ENCODE measurements at places on chromosomes 5 and 9. TPM values are rescaled to one million over a fixed set of nuclear protein-coding genes. Genes with fewer than 3 reads are reported as not detected.

Gene NMUR2
- total RNA-seq = not detected

Gene PIGO
- 16.0 TPM for total RNA-seq

Gene SPINK4
- total RNA-seq = not detected

Gene TRAF1
- 5.0 TPM for total RNA-seq

Gene TSLP
- total RNA-seq = not detected

Gene OR1L4
- total RNA-seq = not detected

Gene GPR21
- total RNA-seq = 17.2 TPM

Gene OLFML2A
- total RNA-seq = 1.6 TPM

Gene PPP3R2
- 0.63 TPM for total RNA-seq

Gene LYRM7
- total RNA-seq = 21.6 TPM

Gene PLCXD3
- total RNA-seq = 9.1 TPM

Gene CNOT8
- total RNA-seq = 106 TPM

Gene CERT1
- total RNA-seq = 61.7 TPM

Gene TMEM232
- 24.1 TPM for total RNA-seq

Gene FAXDC2
- total RNA-seq = 14.7 TPM

Gene LCN6
- not detected for total RNA-seq

Gene TRIM36
- total RNA-seq = 120 TPM

Gene TAF11L5
- not detected for total RNA-seq

Gene NACC2
- total RNA-seq = 6.3 TPM

Gene RALGPS1
- total RNA-seq = 173 TPM

Gene TPM2
- total RNA-seq = 15.7 TPM

Gene FAM153A
- total RNA-seq = 4.7 TPM

Gene FOXD4
- total RNA-seq = 0.31 TPM

Gene FAM221B
- not detected for total RNA-seq

Gene OR2V2
- not detected for total RNA-seq

Gene TMEM215
- total RNA-seq = 0.31 TPM

Gene GDNF
- not detected for total RNA-seq

Gene ZFP37
- 30.7 TPM for total RNA-seq

Gene NELFB
- 34.4 TPM for total RNA-seq

Gene TSSK1B
- total RNA-seq = 0.31 TPM

Gene SIT1
- not detected for total RNA-seq

Gene TNFSF15
- under 0.01 TPM for total RNA-seq

Gene GM2A
- total RNA-seq = 8.5 TPM

Gene DRD1
- total RNA-seq = 3.4 TPM

Gene DIRAS2
- 28.5 TPM for total RNA-seq

Gene SPARC
- 75.1 TPM for total RNA-seq

Gene NME5
- 8.8 TPM for total RNA-seq

Gene PCDHGA2
- total RNA-seq = 11.9 TPM

Gene GABRA6
- not detected for total RNA-seq

Gene TRIM23
- 91.4 TPM for total RNA-seq

Gene PFN3
- 1.6 TPM for total RNA-seq

Gene SPATA31A1
- not detected for total RNA-seq

Gene IRX1
- total RNA-seq = not detected

Gene ADAMTS13
- total RNA-seq = 2.5 TPM

Gene STK10
- total RNA-seq = 19.1 TPM

Measured in parietal lobe (tissue), 2 donors.